ENCODE measurements at places on chromosomes 16 and 17.

DNA sequence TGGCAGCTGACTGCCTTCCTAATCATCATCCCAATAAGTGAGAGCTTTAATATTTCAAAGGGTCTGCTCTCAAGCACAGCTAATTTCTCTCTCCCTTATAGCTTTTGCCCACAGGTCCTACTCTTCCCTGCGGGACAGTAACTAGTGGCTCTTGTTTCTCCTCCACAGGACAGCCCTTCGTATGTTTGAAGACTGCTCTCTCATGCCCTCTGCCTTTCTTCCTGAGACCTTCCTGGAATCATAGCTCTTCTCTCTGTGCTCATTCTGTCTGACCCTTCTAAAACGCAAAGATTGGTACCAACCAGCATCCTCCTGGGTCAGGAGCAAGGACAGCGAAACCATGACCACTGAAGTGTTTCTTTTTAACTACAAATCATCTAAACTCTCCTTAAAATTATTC lies 168.9 kb downstream of the GRIN2A start:
- no peak for DNase-seq

DNA sequence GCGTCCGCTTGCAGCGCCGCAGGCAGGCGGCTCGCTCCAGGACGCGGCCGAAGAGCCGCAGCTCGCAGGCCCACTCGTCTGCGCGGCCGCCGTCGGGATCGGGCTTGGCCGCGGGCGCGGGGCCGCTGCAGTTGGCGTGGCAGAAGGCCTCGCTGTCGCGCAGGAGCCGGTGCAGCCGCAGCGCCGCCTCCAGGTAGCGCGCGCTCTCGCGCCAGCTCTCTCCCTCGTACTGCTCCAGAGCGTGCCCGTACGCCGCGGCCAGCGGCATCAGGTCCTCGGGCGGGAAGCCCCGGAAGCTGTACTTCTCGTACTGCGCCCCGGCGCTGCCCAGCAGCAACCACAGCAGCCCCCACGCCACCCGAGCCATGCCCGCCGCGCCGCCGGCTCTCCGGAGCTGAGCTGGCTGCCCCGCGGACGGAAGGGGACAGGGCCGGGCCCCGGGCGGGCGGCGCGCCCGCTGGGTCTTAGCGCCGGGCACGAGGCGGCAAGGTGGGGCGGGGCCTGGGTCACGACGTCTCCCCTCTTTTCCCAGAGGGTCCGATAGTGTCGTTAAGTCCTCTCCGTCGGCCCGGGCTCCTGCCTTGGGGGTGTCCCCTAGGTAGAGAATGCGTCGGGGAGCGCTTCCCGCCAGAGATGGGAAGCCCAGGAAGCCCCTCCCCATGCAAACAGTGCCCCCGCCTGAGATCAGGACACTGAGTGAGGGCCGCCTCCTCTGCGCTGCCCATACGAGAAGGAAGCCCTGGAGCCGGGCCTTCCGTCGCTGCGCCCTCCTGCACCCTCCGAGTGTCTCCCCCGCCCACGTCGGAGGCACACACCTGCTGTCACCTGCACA lies at the start of gene P3H4:
Gene P3H4 (minus strand): TSS at position 401 of the 832 bp plus-strand sequence. CDS start 34 bp downstream, at position 367.
- peak; percentile 71 for DNase-seq

- no peak for DNase-seq
Measured at GRCh38 chr17:65403626-65404025, 157.8 kb downstream of the AXIN2 start.

DNA sequence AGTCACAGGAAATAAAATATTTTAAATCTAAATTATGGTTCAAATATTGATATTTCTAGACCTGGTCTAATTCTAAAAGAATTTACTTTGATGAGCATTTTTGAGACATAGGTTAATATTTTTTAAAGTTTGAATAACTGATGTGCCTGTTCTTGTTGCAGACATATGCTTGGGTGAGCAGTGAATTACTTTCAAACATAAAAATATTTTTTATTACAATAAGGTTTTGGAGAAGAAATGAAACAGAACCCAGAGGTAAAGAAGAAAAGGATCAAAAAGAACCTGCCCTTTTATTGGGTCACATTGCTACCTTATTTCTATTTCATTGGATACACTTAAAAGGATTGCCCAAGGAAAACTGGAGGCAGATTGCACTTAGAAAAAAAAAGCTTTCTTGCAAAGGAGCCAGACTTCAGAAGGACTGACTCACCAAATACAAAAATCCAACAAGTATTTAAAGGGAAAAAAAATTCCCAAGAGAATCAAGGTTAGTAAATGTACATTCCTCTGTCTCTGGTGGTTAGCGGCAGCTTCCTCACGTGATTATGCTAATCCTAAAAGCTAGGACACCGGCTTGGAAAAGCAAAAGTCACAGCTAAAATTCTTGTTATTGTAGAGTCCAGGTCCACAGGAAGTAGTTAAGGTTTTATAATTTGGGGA lies 18.5 kb downstream of the ENPP7 start:
- no peak for DNase-seq

DNA sequence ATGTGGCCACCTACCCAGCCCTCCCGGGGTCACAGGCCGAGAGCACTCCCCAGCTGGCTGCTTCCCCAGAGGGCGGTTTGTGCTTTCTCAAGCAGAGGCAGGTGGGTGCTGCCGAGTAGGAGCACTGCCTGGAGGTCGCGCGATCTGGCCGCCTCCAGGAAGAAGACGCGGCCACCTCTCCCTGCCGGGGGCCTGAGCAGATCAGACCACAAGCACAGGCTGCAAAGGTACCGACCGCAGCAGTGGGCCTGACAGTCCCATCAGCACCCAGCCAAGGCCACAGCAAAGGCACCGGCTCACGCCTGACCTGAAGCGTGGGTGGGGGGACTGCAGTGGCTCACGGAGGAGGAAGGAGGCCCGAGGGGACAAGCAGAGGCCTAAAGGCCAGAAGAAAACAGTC lies 15.2 kb upstream of the IGFALS start:
- no peak for DNase-seq

DNA sequence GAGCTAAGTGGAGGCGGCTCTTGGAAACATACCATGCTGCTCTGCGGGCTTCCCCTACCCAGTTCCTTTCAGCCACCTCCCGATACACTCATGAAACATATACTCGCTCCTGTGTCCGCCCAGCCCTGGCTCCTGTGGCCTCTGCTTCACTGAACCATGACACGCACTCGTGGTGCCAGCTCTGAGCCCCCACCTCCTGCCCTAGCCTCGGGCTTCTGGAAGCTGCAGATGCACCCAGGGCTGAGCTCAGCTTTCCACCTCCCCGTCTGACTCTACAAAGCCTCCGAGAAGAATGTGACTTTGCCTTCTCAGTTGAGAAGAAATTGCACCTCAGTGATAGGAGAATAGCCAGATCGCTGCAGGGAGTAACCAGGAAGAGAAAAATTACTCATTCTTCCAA lies 11.0 kb downstream of the CALB2 start:
- DNase-seq: no peak

DNA sequence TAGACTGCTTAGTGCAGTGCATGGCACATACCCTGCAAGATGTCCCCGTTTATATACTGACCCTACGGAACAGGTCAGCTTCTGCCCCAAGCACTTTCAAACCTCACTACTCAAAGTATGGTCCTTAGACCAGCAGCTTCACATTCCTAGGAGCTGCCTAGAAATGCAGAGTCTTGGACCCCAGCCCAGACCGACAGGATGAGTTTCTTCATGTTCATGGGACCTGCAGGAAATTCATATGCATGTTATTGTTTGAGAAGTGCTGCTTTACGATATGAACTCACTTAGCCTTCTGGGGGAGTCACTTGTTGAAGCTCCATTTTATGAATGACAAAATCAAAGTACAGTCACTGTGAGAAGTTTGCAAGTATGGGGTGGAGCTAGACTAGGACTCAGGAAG lies 82.6 kb downstream of the DYNLRB2 start:
- DNase-seq: no peak

DNA sequence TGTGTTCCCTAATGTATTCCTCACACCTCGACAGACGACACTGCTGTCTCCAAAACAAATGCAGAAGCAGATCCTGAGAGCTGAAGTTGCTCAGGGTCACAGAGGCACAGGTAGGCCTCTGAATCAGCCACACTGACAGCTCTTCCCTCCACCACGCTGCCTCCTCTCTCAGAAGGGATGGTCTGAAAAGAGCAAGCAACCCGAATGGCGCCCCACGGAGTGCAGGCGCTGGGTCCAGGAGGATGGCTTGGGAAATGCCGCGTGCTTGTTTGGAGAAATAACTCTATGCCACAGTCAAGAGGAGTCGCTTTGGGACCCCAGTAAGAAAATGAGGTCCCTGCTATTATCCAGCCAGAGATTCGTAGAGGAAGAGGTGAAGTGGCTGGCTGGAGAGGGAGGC lies 15.9 kb downstream of the CYB561 start:
- DNase-seq: no peak

GRCh38 chr17:45246338-45246737 lies 15.6 kb downstream of the SPATA32 start:
- DNase-seq: no peak

DNA sequence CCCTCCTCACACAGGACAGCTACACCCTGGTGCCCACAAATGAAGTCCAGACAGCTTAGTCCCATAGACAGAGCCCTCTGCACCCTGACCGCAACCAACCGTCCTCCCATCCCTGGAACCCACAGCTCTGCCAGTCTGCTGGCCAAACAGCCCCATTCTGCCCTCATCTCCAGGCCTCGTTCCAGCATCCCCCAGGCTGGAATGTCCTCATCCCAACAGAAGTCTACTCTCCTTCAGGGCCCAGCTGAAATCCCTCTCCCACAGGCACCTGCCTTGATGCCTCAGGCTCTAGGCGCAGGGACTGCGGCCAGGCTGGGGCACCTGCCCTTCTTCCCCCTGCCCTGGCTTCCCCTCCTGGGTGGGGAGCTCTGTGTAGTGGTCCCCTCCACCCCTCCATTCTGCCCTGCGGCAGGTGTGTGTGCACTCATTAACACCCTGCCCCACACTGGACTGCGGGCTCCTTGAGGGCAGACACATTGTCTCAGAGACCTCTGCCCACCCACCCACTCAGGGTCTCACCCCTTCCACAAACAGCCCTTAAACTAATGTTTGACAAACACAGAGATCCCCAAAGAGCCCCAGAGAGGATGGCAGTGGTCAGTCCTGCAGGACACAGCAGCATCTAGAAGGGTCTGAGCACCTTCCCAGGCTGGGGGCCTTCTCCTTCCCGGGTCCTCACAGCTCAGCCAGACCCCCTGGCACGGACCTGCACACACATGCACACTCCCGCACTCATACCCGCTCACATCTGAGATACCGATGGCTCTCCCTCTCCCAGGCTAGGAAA lies 820 bp downstream of the GRIN2C start:
- DNase-seq: no peak

- DNase-seq: peak; percentile 36
Measured at GRCh38 chr16:15607700-15608396, 35.1 kb downstream of the MARF1 start.

DNA sequence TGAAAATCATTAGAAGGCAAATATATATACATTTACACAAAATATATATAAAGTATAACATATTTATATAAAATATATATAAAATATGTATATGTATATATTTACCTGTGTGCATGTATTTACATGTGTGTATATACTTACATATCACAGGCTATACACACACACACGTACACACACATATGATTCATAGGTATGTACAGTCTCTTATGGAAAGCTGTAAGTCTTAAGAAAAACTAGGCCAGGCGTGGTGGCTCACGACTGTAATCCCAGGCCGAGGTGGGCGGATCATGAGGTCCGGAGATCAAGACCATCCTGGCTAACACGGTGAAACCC lies 14.7 kb downstream of the TOM1L2 start:
- DNase-seq: no peak

DNA sequence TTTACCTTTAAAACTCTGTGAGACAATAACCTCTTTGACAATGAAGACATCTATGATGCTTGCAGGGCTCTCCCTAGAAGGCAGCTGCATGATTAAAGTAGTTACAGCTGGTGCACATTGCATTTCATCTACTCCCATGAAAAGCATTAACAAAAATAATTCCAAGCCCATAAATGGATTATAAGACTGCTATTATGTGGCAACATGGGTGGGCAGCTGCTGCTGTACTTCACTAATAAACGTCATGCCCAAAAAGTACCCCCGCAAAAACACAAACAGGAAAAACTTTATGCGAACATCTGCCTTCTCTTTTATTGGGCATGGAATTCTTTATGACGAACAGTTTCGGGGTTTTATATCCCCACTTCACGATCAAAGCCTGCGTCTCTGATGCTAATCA lies 224.9 kb downstream of the CA10 start:
- peak; percentile 53 for DNase-seq

- DNase-seq: peak; percentile 15
Measured at GRCh38 chr16:50208460-50208931, 55.4 kb downstream of the TENT4B start.

DNA sequence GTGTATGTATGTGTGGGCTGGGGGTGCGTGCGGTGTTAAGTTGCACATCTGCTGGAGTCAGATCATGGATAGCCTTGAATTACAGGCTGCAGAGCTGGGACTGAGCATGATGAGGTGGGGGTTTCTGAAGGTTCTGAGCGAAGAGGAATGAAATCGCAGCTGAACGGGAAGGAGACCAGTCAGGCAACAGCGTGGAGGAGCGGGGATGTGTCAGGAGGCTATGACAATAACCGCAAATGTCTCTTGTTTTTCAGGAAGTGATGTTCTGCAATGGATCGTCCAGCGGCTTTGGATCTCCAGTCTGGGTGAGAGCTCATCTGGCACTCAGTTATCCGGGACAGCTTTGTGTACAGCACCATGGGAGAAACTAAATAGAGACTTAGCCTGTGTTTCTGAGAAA lies 20.9 kb downstream of the RGS9 start:
- no peak for DNase-seq

DNA sequence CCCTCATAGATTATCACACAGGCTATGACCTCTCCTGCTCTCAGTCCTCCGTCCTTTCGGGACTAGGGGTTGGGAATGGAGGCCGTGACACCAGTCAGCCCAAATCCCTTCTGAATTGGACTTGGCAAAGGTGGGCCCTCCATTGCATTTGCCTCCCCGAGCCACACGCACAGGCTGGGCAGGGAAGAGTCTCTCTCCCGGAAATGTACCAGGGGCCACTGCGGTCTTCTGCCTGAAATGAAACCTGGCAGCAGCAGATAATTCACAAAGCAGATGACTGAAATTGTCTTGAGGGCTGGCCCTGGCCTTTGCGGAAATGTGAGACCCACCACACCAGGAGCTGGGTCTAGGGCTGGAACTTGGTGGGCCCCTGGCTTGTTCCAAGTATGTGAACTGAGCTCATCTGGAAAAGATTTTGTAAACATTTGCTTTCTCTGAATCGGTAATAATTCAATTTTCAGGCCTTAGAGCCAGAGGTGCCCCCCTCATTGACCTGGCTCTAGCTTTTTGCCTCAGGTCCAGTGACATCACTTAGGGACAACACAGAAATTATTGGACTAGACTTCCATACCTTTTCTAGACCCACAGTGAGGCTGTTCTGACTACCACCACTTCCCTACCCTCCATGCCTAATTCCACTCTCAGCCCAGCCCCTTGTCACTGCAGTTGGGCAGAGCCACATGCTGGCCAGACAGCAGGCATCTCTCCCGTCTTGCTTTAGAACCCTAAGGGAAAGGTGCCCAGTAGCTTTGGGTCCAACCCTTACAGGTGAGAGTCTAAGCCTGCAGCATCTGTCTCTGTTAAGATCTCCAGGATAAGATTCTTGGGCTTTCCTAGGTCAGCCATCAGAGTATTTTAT lies 75.2 kb downstream of the CCDC182 start:
- no peak for DNase-seq

DNA sequence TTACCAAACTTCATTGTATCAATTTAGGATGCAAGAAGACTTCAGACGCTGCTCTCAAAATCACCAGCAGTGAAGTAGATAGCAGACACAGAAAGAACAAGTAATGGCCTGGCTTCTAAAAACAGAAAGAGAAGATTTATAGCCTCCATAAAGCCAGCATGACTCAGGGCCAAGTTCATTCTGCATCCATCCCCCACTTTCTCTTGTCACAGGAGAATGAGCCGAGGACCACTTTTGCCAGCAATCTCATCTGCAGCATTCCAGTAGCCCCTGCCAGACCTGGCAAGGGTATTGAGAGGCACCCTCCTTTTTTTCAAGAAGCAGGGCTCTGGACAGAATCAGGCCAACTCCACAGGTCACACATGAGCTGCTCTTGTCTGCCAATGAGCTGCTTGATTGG lies 355.4 kb upstream of the SOX9 start:
- no peak for DNase-seq

Measured in SJCRH30 (cell line).